ENCODE measurements at places on chromosomes 13 and 19.

DNA sequence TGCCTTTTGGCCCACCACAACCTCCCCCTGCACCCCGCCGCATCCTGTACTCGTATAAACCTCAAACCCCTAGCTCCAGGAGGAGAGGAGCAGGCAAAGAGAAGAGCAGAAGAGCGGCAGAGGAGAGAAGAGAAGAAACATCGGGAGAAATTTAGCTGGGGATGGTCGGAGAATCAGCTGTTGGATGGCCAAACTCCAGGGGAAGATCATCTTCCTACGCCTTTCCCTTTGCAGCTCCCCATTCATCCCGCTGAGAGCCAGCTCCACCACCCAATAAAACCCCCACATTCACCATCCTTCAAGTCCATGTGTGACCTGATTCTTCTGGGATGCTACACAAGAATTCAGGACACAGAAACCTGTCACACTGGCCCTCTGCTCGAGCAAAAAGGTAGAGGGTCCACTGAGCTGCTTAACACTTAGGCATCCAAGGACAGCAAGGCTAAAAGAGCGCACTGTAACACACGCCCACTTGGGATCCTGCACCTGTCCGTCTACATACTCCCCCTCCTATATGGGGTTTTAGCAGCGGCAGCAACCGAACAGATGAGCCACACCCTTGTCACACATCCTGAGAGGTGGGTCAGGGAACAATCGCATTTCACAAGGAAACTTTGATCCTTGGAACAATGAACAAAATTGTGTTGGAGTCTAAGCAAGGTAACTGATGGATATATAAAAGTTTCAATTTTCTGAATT is 51.6 kb upstream of the MIR17HG start:
- no peak for DNase-seq

- DNase-seq: no peak
These were observed 23.3 kb upstream of the KCTD4 start for GRCh38 chr13:45224176-45224575.

DNA sequence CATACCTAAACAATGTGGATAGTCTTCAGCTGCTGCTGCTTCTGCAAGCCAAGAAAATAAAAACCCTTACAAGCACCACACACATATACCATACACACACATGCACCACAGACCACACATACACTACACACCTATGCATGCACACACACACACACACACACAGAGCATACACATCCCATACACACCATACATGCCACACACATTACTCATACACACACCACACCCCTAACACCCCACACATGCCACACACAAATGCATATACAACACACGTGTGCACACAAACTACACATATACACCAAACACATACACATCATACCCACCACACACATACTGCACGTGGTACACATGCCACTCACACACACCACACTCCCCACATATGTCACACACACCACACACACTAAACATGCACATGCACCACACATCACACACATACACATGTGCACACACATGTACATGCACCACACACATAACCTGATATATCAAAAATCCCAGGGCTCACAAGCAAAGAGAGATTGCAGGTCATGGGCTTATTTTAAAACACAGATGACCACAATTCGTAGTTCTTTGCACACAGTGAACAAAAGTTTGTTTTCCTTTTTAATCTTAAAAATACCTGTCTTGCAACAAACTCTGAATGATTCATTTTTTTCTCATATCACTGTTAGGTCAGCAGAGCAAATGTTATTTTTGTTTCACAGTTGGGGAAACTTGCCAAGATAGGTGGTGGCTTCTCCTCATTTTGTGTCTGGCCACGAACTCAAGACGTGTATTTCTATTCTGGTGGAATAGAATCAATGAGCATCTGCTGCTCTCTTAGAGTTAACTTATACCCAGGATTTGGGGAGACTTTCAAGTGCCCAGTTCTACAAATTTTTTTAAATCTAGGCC is 456.6 kb downstream of the FGF9 start:
- no peak for DNase-seq

DNA sequence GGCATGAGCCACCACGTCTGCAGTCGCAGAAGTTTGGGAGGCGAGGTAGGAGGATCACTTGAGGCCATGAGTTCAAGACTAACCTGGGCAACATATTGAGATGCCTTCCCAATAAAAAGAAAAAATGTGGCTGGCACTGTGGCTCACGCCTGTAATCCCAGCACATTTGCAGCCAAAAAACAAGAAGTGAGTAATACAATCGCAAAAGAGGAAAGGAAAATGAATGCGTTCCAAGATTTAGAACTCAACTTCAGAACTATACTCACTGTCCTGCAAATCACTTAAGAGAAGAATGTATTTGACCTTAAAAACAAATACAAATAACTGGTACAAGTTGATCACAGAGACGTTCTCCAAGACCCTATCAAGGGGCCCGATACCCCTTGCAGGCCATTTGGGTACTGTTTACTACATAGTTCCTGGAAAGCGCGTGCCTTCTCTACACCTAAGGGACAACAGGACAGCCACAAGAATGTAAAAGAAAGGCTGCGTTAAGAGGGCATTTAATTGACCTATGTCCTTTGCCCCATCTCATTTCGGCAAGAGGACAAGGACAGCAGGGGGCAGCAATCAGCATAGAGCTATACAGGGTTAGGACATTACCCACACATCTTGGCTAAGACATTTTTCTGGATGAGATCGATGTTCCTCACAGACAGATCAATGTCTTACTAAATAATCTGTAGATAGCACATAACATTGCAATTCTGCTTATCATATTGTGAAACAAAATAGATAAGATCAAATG is 41.3 kb downstream of the FLT3 start:
- DNase-seq: peak; percentile 32

GRCh38 chr19:16397791-16398529 is 73.3 kb downstream of the KLF2 start:
- DNase-seq: no peak

- no peak for DNase-seq
These were observed 2.1 kb downstream of the MVB12A start for GRCh38 chr19:17421942-17422341.

- no peak for DNase-seq
These were observed 26.2 kb downstream of the EXOSC8 start for GRCh38 chr13:37026771-37027170.

- DNase-seq: no peak
These were observed 3.1 kb downstream of the JUNB start for GRCh38 chr19:12794196-12794941.

DNA sequence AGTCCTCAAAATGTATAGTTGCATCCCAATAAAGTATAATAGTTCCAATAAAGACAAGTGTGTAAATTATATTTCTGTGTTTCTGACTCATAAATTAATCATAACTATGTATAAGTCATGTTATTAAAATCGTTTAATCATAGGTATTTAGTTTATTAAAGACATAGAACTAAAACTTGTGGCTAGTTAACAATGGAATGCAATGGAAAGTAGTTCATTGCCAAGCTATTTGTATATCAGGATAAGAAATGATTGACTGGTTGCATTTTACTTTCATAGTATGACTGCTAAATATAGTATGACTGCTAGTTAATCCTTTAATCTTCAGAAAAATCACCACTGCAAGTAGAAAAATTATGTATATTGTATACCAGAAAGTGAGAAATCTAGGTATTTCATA is 16.9 kb downstream of the COG3 start:
- DNase-seq: peak; percentile 38

DNA sequence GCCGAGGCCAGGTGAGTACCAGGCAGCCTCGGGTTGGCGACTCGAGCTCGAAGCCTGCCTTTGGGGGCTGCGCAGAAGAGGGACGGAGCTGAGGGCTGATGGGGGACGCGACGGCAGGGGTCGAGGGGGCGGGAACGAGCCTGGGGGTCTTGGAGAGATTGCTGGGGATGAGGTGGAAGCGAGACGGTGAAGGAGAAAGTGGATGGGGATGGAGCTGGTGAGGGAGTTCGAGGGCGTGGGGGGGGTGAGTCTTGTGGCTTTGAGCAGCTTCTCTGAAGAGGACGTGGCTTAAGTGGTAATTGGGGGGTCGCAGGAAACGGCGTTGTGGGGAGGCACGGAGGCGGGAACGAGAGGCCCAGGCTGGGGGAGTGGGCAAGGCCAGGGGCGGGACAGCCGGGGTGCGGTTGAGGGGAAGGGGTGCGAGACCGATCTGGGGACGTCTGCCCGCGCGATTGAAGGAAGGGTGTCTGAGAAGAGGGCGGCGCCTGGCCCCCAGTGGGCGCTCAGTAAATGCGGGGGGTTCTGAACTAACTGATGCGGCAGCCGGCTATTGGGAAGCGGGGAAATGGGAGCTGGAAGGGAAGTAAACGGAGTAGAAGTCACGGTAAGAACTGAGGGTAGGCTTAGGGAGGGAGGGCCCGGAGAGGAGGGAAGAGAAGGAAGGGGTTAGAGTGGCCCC is 426 bp downstream of the MYO9B start:
- DNase-seq: no peak

DNA sequence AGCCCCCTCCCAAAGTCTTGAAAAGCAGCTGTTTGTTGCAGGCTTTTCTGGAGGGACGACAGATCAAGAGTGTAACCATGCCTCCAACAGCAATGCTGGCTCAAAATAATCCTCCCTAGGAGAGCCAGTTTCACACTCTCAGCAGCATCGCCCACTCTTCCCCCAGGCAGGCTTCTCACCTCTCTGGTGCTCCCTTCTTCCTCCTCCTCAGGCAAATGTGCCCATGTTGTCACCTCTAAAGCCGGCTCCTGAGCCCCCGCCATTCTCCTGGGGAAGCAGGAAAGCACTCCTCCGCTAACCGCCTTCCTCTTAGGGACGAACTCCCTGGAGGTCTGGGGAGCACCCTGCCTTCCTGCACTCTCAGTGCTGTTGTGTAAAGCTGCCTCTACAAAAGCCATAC is 98.9 kb upstream of the SGCG start:
- no peak for DNase-seq
